ENCODE measurements at places on chromosomes 6 and 20.

DNA sequence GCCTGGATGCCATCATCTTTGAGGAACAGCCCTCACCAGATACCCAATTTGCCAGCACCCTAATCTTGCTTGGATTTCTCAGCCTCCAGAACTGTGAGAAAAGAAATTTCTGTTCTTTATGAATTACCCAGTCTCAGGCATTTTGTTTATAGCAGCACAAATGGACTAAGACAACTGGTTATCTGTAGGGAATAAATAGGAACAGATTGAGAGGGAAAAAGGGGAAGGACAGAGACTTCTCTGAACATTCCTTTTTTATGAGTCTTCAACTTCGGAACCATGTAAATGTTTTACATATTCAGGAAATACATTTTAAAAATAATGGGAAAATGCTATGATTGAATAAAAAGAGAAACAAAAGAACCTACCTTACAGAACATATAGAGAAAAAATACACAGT lies 20.9 kb downstream of the KCTD20 start:
- no peak for DNase-seq

- DNase-seq = no peak
Observed at GRCh38 chr6:78854546-78854945, 12.8 kb upstream of the IRAK1BP1 start.

- no peak for DNase-seq
Observed at GRCh38 chr20:15069355-15069754, 731.9 kb upstream of the FLRT3 start.

DNA sequence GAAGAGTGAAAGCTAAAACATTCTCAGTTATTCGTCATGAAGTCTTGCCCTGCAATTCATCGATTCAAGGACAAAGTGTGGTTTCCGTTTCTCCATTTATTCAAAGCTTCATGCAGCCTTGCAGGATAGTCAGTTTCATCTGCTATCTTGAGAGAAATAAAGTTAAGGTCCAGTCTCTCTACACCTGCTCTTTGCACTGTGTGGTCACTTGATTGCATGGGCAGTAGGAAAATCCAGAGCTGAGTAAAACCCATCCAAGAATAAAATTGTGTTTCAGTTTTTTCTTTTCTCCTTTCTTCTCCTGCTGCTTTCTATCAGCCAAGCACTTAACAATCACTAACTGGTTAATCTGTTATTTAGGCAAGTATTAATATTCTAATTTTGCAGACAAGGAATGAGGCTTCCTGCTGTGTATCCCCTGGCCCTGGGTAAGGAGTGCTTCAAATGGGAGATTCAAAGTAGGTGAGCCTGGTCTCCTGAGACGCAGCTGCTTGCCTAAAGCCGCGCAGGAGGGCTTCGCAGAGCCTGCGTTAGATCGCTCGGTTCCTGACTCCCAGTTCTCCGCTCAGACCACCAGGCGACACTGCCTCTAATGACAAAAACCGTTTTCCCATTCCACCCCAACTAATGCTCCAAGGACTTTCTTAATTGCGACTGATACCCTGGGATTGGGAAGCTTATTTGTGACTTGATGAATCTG lies 808.3 kb downstream of the TFAP2A start:
- no peak for DNase-seq

DNA sequence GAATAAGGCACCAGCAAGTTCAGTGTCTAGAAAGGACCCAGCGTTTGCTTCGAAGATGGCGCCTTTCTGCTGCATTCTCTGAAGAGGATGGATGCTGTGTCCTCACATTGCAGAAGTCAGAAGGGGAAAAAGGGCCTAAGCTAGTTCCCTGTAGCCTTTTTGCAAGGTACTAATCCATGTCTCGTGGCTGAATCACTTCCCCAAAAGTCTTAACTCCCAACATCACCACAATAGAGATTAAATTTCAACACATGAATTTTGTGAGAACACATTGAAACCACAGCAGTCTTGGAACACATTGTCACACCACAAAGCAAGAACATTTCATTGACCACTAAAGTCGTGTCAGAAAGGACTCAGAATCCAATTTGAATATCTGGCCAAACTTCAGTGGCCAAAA lies 42.1 kb downstream of the KLHL31 start:
- DNase-seq = no peak

DNA sequence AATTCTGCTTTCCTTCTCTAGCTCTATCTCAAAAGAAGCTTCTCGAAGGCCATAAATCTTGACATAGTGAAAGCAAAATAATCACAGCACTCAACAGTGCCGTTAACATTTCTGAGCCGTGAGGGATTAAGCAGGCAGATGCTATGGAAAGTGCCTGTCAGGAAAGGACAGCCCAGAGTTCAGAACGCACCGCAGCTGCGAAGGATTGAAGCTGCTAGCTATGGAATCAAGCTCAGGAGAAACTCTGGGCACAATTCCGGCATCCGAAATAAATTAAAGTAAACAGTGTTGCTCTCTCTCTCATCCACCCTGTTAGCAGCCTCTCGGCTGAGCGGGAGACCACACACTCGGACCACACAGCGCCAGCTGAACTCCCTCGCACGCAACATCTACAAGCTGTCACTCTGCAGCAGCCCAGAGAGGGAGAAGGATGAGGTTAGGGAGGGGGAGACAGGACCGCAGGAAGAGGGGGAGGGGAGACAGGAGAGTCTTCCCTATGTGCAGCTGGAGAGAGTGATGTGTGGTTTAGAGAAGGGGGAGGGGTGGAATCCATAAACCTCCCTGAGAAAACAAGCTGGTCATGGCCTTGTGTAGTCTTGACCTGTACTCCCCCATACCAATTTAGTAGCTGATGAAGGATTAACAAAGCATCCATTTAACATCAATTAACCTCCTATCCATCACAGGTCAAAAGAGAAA lies 9.0 kb downstream of the EXOC2 start:
- DNase-seq = no peak

- DNase-seq = no peak
Observed at GRCh38 chr6:106745824-106746582, 116.6 kb downstream of the QRSL1 start.

DNA sequence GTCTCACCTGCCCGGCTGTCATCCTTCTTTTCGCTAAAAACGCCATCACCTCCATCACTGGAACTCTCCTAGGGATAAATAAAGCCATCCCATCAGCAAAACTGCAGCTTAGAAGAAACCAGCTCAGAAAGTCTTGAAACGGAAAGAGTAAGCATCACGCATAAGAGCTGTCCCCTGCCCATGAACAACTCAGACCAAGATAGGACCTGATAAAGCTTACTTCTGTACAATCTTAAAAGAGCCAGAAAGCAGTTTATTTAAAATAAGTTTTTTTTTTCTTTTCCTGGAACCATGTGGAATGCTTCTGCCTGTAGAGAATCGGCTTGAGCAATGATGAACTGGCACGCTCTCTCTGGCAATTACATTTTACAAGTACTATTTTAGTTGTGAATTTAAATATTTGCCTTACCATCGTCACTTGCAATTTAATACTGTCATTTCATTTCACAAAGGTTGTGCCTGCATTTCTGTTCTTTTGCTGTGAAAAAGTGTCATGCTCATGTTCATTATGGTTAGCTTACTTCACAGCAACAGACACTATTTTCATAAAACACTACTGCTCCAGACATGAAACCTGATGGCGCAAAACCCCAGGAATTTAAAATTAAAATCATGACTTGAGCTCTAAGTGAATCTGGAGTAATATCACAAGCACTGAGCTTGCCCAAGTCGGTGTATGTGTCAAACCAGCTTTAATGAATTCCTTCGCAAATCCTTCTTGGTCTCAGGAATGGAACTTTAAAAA lies 59.6 kb upstream of the EMILIN3 start:
- DNase-seq = no peak

DNA sequence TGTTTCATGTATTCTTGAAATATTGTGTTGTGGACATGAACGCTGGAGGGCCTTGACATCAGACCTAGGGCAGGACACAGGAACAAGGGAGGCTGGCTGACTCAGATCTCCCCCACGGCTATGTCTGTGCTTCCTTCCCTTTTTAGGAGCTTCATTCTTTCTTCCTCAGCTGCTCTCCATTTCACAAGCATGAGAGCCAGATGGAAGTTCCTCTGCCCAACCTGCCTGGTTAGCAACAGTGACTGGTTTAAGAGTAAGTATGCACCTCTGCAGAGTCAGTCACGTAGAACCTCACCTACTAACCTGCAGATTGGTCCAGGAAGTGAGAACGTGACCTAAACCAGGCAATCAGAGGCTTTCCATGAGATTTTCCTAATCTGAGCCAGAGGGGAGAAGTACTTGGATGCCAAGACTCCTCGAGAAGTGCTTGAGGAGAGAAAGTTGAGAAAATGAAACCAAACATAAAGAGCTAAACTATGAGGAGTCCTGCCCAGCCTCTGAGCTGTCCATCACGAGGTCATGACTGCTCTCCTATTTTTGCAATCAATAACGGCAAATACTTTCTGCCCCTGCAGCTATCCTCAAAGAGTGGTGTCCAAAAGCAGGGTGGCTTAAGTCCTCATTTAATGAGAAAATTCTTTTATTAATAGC lies 465.2 kb upstream of the CITED2 start:
- DNase-seq = no peak

DNA sequence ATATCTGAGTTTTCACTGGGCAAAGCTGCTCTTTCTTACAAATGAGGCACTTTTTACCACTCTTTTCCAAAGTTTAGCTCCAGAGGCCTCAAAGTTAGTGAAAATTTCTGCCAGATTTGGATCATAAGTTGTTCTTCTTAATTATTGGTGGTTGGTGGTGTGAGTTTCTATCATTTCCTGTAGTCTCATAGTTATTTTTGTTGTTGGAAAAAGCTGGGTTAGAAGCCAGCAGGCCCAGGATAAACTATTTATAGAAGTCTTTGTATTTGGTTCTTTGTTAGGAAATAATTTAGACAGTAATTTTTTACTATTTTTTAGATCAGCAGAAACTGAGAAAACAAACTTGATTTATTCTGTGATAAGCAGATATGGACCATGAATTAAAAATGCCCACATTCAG lies 10.6 kb downstream of the PFDN4 start:
- no peak for DNase-seq

- DNase-seq = no peak
Observed at GRCh38 chr6:30806581-30807183, 62.3 kb upstream of the IER3 start.

- DNase-seq = no peak
Observed at GRCh38 chr20:37902504-37903313, at the start of gene VSTM2L. VSTM2L (plus strand) TSS chr20:37903127; CDS start chr20:37903351, 224 bp downstream.

DNA sequence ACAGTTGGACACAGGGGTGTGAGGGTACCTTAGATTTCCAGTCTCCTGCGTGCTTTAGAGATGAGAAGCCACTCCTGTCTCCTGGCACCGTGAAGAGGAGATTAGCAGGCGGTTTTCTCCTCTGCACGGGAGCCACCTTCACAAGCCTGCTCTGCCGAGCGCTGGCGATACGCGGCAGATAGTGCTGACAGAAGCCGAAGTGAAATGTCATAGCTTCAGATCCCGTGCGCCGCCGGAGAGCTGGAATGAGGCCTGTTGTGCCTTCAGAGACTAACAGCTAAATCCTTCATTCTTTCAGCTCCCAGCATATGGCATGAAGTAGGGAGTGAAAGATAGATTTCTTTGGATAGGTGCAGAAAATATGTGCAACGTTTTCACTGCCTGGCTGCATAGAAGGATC lies 371.0 kb downstream of the TAF4 start:
- no peak for DNase-seq

DNA sequence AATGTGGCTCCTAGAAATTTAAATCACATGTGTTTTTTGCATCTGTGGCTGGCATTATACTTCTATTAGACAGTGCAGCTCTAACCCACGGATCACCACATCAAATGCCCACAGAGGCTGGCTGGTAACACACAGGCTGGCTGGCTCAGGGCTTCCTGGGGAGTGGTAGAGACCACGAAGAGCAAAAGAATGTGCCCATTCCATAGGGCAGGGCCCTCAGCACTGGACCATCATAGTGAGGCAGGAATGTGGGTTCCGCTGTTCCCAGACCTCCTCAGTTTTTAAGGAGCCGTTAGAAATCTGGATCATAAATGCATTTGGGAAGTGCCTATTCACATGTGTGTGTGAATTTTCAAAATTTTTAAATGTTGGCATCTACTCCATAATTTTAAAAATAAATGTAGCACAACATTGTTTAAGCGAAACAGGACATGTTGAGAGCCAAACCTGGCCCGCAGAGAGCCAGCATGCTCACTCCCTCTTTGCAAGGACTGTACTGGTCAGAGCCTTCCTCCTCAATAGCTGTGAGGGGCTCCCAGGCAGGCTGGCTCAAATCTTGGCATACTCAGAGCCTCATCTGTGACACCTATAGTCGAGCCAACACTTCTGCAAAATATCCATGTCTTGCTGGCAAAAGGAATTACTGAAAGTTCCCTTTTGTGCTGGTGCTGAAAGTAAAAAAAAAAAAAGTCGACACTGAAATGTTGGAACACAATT lies 190.5 kb downstream of the FNDC1 start:
- DNase-seq = no peak

DNA sequence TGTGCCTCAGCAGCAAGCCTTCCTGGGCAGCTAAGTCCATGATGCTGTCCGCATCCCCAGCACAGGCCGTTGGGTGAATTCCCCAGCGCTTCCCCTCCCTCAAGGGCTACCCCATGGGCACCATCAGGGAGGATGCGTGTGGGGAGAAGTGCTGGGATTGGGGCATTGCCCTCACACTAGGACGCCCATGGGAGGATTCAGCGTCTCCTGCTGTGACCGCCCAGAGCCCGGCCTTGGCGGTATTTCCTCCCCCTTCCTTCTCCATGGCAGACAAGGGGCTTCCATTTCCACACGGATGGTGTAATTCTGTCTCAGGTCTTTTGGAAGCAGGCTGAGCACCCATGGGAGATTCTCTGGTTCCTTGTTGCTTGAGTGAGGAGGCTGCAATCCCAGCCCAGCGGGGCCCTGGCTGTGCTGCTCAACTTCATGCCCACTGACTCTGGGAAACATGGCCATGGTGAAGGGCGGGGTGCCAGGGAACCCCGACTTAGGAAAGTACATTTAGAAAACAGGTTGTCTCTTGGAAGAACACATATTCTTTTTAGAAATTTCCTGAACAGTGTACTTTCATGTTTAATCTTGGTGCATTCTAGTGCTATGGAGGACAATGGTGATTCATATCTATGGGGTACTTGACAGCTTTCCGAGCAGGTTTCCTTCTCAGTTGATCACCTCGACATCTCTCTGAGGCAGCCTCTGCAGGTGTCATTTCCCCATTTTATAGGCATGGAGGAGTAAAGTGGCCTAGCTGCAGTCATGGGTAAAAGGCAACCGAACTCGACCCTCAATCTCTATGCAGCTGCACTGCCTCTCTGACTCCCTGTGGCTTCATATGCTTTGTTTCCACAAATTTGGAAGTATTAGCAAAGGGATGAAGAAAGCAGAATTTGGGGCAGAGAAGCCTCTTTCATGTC lies 178.2 kb upstream of the CST7 start:
- no peak for DNase-seq

GRCh38 chr6:41441598-41442351 lies 104.4 kb upstream of the FOXP4 start:
- no peak for DNase-seq

GRCh38 chr20:22775256-22775655 lies 190.9 kb upstream of the FOXA2 start:
- DNase-seq = no peak

GRCh38 chr6:4342407-4343137 lies 207.2 kb upstream of the ECI2 start:
- DNase-seq = no peak

DNA sequence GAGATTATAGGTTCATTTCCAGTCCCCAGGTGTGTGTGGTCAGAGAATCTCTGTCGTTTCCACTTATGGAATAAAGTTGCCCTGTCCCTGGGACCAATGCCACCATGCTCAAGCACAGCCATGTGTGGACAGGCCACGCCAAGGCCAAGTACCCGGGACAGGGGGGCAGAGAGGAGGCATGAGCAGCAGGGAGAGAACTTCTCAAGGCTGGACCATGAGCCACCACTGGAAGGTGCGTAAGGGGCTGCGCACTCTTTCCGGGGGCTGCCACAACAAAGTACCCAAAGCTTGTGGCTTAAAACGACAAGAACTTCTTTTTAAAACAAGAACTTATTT lies 209.2 kb upstream of the KCNQ5 start:
- DNase-seq = no peak

Measured in stimulated activated CD8-positive, alpha-beta memory T cell treated with anti-CD3 and anti-CD28 coated beads, Interleukin-4, amount 100 ng/mL, for 1 hour (primary cell).